ENCODE measurements at places on chromosomes 7 and 10.

DNA sequence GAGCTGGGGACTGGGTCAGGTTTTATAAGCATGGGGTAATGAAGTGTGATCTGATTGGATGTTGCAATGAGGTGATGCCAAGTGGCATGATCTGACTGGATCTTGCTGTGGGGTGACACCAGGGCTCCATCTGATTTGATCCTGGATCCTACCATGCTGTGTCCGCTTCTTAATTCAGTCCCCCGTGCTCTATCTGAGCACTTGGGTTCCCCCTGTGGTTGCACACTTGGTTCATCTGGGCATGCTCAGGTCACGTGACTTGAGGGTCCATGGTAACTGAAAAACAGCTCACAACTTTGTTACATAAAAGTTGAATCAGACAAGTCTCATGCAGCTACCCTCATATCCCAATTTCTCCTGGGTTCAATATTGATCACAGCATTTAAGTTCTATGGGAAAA, 448.6 kb upstream of the NRP1 start:
- no peak for DNase-seq

DNA sequence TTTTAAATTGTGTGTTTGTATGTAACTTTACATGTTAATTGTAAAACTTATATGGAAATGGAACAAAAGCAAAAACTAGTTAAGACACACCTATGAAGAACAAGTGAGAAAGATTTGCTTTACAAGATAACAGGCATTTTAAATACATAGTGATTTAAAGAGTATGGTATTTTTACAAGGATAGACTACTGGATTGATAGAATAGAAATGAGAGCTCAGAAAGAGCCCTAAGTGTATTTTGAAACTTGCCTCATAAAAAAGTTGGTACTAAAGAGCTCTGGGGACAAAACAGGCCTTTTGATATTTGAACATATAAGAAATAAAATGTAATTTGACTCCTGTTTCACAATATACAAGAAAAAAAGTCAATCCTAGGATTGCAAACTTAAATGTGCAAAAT, 928.4 kb downstream of the REEP3 start:
- no peak for DNase-seq

- DNase-seq = no peak
These were observed 161.9 kb downstream of the HGF start for GRCh38 chr7:81607987-81608386.

DNA sequence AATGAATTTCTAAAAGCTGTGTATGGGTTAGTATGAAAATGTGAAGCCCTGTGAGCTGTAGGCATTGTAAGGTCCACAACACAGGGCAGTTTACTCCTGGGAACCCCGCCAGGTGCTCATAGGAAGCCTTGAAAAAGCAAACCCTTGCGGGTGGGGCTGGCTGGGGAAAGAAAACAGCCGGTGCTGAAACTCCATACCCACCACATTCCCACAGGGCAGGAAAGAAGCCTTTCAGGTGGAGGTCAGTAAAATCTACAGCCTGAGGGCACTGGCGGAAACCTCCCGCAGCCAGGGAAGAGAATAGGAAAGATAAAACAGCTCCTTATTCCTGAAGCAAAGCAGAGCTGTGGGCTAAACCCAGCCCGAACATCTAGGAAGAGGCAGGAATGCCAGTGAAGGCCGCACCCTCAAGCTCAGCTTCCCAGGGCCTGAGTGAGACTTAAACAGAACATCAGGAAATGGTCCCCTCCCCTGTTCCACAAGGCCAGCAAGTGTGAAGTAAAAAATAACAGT, 34.7 kb downstream of the PODXL start:
- DNase-seq = peak; percentile 34

GRCh38 chr7:27173956-27174873, at the start of gene HOXA10:
Gene HOXA10, minus strand, starts transcription at chr7:27174320. Its CDS starts 14 bp downstream, at chr7:27174306.
- no peak for DNase-seq

- no peak for DNase-seq
These were observed 227.7 kb downstream of the MAD1L1 start for GRCh38 chr7:2004841-2005725.

DNA sequence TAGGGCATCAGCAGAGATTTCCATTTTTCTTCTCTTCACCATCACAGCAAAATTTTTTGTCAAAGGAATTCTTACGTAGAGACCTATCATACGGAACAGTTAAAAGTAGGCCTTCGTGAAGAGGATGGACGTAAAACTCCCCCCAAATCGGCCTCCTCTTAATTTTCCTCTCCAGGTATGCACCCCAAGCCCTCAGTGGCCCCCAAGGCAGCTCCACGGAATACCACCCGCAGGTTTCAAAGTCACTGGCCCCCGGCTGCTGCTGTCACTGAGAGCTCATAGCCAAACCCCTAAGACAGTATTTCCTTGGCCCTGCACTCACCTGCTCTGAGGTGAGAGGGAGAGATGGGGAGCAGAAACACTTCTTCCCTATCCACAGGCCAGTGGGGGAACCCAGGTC, 8.8 kb downstream of the PODXL start:
- no peak for DNase-seq

- peak; percentile 55 for DNase-seq
These were observed at the start of gene CLEC2L for GRCh38 chr7:139523199-139523941. Gene CLEC2L, plus strand, starts transcription at chr7:139523685. Its CDS starts 243 bp downstream, at chr7:139523928.

- no peak for DNase-seq
These were observed 41.8 kb upstream of the PLCE1 start for GRCh38 chr10:93951905-93952304.

DNA sequence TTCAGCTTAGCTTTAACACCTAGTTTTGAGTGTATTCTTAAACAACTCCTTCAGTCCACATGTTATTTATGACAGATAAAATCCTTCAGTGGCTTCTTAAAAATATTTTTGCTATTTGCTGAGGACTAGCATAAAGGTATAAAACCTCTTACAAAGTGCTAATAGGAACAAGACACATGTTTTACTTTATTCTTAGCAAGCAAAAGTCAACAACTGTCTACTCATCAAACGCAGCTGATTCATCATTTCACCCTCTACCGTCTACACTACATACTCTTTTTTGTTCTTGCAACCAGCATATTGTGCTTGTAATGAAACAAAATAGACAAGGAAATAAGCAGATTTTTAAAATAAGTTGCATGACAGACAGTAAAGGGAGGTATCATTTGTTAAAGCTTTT, 319.7 kb downstream of the SNX13 start:
- no peak for DNase-seq

DNA sequence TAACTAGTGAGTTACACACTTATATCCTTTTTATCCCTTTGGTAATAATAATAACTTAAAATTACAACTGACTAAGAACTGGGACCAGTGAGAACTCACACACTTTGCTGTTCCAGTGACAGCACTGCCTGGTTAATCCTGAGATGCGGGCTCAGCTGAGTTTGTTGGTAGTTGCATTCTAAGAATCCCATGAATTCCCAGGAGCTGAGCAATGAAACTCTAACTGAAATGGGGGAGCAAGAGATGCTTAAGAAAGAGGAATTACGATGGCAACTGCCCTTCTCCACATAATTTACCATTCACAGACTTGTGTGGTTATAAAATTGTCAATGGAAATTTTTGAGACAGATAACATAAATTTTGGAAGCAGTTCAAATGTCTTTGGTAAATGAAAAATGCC, 659.4 kb downstream of the MAGI2 start:
- DNase-seq = peak; percentile 49

- DNase-seq = no peak
These were observed 174.4 kb downstream of the CTNNA3 start for GRCh38 chr10:67521546-67521945.

DNA sequence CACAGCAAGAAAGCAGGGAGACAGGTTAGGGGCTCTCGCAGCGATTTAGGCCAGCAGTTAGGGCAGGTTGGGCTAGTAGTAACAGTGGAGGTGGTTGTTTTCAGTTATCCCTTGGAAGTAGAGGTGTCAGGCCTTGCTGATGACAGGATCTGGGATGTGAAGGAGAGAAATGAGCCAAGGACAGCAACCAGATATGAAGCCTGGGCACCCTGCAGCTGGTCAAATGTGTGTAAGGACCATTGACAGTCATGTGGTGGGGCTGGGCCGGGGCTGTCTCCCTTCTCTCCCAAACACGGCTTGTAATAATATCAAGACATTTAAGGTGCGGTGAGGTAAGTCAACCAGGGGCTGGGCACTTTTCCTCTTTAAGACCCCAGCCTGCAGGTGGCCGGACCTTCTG, 112.5 kb upstream of the IGFBP3 start:
- DNase-seq = no peak

DNA sequence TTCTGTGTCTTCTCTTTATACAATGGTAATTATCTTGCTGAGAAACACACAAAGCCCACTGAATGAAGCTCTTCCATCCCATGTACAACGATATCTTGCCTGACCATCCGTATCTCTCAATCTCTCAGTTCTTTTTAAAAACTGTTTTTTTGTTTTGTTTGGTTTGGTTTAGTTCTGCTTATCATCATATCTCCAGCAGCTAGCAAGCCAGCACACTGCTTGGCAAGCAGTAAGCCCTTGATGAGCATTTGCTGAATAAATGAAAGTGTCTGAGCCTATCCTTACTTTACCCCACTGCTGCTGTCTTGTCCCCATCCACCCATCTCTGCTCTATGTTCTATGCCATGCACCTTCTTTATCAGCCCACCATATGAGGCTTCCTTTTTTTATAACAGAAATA, 34.2 kb downstream of the ITGB1 start:
- DNase-seq = no peak

DNA sequence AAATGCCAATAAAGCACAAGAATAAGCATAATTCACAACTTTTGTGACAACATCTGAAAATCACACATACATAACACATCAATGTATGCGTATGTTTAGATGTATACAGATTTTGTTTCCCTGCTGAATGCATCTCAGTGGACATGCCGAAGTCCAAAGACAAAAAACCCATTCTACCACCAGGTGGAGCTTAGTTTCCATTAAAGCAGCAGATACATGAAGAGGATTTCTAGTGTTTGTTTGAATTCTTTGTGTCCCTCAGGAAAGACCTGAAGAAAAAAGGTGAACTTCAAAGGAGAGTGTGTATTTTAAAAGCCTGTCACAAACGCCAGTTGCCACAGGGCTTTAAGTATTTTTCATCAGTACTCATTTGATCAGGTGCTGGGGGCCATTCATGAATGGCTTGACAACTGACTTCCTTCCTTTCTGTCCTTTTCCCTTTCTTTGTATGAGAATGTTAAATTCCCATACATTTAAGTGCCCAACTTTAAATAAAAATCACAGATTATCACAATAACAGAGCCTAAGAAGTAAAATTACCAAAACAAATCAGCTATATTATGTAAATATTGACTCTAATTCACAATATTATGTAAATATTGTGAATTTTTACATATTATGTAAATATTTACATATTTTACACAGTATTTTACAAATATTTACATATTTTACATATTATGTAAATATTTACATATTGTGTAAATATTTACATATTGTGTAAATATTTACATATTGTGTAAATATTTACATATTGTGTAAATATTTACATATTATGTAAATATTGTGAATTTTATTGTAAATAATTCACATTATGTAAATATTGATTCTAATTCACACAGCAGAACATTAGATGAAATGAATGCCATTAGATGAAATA, 343.0 kb downstream of the CRPPA start:
- DNase-seq = peak; percentile 85

DNA sequence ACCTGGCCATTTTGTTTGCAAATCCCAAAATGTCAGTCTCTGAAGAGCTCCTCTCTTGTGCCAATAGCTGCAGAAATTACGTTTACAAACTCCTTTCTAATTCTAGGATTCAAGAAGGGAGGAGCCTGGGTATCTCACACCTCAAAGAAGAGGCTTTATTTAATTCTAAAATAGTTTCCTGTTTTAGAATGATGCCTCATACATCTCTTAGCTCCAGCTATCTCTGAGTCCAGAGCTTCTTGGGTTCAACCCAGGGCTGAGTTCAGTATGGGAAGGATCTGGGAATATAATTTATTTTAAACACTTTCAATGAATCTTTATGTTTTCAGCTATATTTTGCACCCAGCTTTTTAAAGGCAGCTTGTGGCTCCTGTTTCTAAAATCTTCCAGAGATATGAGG, 150.1 kb downstream of the CACNA2D1 start:
- DNase-seq = no peak

DNA sequence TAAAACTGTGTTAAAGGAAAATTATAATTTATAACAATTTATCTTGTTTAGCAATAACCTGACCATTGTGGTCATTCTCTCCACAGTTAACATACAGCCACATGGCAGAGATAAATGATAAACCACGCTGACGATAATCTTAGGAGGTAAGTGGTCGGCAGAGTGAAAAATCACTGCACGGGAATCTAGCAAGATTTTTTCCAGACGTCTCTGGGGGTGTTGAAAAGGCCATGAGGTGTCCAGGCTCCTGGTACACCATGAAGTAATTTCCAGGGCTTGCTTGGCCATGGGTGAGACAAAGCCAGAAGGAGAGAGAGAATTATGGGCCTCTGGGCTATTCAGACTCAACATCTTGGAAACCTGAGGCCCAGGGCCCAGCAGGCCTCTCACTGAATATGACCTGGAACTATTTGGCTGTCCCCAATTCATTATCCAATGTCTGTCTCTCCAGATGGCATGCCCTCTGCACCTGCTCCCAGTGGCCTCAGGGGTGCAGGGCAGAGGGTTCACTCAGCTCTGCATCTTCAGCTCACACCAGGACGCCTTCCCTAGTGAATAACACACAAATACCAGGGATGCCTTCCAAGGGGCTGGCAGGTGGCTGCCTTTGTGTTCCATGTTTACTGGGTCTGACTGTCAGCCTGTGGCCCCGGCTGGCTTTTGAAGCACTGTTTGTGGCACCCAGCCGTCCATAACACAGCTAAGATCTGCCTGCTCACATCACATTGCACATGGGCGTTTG, 590.4 kb upstream of the PFKP start:
- DNase-seq = no peak

DNA sequence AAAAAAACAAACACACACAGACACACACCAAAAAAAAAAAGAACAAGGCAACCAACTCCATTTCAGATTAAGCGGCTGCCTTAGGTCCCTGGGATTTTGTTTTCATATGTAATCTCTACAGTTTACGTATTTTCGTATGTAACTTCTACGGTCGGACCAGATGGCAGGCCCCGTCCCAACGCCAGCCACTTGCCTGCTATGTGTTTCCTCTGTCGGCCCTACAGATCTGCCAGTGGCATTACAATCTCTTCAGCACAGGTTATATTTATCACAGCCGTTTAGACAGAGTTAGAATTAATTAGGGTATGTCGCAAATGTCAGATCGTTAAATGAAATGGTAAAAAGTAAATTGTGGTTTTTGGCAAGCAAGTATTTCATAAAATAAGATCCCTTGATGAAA, 99.3 kb downstream of the DNAJB6 start:
- no peak for DNase-seq

DNA sequence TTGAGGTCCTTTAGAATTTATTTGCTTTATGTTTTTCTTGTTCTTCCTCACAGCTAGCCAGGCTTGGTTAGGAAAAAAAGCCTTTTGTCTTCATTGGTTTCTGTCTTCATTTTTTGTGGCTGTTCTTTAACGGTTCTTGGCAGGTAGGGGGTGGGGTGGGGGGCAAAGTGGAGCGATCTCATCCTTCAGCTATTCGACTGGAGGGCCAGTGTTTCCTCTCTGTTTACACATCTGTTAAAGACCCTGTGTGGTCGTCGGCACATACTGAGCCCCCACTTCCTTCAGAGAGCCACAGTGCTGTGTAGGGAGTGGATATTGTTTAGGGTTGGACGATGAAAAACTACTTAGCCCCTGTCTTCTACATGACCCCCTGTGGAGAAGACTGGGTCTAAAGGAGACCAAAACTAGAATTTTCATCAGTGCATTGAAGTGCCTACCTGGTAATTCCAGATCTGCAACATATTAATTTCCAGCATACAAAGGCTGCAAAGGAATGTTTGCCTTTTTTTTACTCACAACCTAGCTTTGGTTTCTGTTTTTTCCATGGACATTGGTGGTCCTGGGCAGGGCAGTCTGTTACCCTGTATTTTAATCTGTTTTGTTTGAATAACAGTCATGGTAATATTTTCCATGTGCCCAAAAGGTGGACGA, 29.0 kb downstream of the PRPF18 start:
- DNase-seq = no peak

- no peak for DNase-seq
These were observed 348.1 kb upstream of the VWC2 start for GRCh38 chr7:49425277-49425818.

Data from adipocyte (in vitro differentiated cells).